ENCODE measurements at places on chromosomes 2 and 18.

DNA sequence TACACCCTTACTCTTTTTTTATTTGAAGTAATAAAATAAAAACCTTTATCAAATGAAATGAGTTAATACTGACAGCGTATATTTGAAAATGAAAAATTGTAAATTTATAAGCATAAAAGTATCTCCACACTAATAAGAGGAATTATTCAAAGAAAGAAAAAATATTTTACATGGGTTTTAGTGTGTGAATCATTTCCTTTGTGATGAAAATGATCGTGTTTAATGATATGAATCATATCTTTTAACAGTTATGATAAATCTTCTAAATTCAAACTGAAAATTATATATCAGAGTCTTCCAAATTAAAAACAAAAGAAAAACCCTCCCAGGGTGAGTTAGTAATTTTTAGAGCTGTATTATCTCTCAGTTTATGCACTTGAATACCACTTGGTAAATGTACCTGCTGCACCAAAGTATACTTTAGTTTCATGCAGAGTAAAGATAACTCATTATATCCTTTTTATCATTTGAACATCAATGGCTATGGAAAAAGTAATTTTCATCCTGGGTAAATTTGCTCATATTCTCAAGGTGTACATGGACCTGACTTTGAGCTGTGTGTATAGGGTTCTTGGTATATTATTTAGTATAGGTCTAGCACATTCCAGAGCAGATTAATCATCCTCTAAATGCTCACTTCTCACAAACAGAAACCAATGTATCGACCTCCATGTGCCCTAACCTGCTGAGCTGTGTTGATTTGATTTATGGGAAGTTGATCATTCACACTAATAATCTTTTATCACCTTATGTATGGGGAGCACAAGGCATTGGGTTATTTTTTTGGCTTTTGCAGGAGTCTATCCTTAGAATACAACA is 98.7 kb upstream of the VWC2L start:
- DNase-seq: no peak

GRCh38 chr2:143205106-143205764 is 76.0 kb downstream of the ARHGAP15 start:
- DNase-seq: peak; percentile 27

DNA sequence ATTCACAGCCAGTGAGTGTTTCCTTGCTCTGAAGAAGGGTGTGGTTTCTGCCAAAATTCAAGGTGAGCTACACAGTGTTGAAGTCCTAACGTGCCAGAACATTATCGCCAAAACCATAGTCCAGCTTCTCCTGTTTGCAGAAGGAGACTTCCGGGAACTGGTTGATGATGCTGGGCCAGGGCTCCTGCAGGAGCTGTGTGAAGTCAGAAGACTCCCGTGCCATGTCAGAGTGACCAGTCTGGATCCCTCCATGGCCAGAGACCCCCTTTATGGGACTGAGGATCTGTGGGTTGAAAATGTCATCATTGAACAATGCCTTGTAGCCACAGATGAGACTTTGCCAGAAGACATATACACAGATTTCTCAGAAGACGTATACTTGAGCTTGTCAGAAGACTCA is 96.0 kb upstream of the RAB12 start:
- DNase-seq: no peak

GRCh38 chr2:95393901-95394300 is 8.6 kb upstream of the FAHD2A start:
- no peak for DNase-seq

DNA sequence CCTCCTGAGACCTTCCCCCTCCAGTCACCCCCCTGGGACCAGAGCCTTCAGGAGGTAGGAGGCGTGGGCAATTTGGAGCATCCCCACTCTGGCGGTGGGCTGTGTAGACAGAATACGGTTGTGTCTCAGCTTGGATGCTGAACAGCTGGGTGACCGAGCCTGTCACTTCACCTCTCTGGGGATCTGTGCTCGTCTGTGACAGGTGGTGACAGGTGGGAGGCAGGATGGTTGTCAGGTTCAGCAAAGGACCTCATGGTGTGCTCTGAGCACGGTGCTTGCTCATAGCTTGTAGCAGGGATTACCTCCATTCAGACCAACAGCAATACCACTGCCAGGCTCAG is 186.5 kb upstream of the HS6ST1 start:
- peak; percentile 75 for DNase-seq

DNA sequence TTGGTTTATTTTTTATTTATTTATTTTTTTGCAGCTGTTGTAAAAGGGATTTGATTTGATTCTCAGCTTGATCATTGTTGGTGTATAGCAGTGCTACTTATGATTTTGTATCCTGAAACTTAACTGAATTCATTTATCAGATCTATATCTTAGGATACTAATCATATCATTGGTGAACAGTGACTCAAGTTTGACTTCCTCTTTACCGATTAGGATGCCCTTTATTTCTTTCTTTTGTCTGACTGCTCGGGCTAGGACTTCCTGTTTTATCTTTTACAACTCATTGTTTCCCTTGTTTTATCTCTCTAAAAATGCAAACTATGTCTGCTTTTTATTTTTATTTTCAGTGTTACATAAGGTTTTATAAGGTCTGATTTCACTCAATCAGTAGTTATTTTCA is 23.6 kb downstream of the SP100 start:
- DNase-seq: no peak

DNA sequence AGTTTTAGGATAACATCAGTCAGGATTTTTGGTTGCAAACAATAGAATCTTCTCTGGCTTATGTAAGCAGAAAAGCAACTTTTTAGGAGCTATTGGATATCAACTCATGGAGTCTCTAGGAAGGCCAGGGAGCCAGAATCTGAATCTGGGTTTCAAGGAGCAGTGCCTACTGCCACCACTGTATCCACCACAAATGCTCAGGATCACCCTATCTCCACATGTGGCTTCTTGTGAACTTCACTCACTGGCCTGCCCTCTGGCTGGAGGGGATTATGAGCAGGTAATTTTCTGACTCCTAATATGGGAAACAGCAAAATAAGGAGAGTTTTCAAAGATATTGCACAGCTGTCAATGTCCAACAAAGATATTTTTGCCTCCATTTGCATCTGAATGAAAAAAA is 142.9 kb downstream of the PKP4 start:
- no peak for DNase-seq

- DNase-seq: no peak
These were observed 15.3 kb downstream of the FASTKD2 start for GRCh38 chr2:206780671-206781070.

- no peak for DNase-seq
These were observed 27.4 kb upstream of the WIPF1 start for GRCh38 chr2:174624895-174625430.

GRCh38 chr2:134408791-134409190 is 154.9 kb downstream of the MGAT5 start:
- DNase-seq: no peak
